ENCODE measurements at places on chromosomes 3 and 15. TPM values are rescaled to one million over a fixed set of nuclear protein-coding genes. Genes with fewer than 3 reads are reported as not detected.

The CCNL1 gene
- total RNA-seq = 104 TPM

The DYNLT2B gene
- 10.4 TPM for total RNA-seq

The CNBP gene
- total RNA-seq = 198 TPM

The SAXO2 gene
- 0.98 TPM for total RNA-seq

The MUC20 gene
- total RNA-seq = not detected

The VWA5B2 gene
- 1.3 TPM for total RNA-seq

The VILL gene
- total RNA-seq = 8.9 TPM

The RTP4 gene
- total RNA-seq = 1.6 TPM

The ARPIN gene
- total RNA-seq = 11.1 TPM

The LTK gene
- total RNA-seq = not detected

Measured in smooth muscle cell of the coronary artery (primary cell).